ENCODE measurements at places on chromosomes 4 and X.

DNA sequence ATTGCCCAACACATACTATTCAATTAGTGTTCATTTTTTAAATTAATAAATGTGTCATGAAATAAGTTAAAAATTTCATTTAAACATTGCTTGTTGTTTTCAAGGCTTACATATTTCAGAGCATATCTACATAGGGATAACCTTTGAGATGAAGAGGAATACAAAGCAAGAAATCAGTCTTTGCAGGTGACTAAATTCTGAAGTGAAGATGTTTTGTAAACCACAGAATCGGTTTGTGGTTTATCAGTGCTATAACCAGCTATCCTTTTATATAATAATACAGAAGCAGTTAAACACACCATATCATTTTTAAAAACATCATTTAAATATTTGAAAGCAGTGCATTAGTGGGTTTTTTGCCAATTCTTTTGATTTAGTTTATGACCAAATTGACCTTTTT is 26.9 kb downstream of the FAM241A start:
- no peak for DNase-seq

DNA sequence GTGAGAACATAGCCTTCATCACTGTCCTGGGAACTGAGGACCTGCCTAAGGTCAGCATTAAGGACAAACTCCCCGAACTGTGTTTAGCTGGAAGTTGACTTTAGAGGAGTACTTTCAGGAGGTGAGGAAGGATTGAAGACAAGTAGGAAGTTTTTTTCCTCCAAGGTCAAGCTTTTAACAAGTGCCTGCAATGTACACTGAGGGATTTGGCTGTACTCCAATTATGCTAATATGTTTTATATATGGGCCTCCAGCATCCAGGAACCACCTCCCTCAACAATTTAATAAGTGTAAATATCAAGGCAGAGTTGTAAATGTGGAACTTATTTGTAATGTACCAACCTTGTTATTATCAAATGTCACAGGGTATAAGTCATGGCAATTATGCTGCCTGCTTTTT is 726.2 kb downstream of the RPA4 start:
- no peak for DNase-seq

DNA sequence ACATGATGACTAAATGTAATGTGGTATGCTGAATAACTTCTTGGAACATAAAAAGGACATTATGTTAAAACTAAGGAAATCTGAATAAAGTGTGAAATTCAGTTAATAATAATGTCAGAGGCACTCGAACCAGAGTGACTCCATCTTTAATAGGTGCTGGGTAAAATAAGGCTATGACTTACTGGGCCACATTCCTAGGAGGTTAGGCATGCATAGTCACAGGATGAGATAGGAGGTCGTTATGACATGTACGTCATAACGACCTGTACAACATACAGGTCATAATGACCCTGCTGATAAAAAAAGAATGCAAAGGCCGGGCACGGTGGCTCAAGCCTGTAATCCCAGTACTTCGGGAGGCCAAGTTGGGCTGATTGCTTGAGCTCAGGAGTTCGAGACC is 28.9 kb upstream of the OPHN1 start:
- DNase-seq: no peak

- no peak for DNase-seq
Measured at GRCh38 chr4:184097815-184098214, 119.9 kb downstream of the ENPP6 start.

DNA sequence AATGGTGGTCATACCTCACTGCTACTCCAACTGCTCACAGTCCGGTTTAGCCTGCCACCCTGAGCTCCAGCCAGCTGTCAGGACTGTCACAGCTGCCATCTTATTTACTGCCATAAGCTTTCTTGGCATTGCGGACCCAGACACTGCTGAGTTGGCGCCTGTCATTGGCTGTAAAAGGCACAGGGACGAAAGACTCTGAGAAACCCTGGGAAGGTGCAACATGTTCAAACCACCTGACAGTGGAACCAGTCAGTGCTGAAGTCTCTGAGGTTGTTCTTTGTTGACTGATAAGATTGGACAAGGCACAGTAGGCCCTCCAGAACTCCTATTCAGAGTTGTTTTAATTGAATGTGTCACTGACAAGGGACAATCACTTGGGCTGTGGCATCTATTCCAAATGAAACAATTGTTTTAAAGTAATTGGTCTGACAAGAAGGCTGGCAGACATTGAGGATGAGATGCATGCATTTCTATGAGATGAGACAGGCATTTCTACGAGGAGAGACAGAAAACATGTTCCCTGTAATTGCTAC is 927.8 kb downstream of the STPG2 start:
- no peak for DNase-seq
